ENCODE measurements at places on chromosomes 7 and 10.

DNA sequence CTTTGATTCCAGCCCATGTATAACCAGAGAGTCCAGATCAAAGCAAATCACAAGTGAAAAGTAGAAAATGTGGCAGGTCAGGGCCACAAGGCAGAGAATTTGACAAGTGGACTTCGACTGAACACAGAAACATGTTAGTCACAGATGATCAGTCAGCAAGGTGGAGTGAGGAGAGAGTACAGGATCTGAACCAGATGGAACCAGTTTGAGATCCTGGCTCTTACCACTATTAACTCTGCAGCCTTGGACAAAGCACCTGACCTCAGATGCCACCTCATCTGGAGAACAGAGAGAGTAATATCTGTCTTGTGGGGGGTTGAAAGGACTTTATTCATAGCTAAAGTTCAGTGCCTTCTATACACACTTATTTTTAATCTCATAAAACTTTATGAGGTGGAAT lies 4.4 kb downstream of the MRLN start:
- DNase-seq = no peak

DNA sequence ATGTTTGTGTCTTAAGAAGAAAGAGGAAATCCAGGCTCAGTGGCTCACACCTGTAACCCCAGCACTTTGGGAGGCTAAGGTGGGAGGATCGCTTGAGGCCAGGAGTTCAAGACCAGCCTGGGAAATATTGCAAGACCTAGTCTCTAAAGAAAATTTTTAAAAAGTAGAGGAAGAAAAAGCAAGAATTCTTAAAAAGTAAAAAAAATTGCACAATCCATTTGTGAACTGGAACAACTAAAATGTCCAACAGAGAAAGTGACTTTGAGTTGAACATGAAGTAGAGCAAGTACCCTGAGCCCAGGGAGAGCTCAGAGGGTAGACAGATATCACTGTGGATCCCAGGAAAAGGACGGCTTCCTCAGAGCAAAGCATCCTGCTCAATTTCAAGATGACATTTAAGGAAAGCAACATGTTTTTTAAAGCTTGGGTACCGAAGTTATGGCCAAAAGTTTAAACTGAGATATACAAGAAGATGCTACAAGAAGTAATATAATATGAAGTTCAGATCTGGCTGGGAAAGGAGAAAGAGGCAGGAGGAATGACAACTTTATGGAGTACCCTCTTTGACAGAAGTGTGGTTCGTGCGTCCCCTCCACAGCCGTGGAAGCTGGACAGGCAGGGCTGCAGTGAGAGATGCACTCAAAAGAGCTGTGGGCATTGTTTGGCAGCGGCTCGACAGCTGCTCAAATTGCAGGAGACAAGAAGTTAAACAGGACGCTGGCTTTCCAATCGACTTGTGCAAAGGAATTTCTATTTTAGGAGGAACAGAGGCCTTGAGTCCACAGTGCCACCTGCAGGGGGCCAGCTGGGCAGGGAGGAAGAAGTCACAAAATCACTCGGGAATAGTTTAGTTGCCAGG lies 201.3 kb downstream of the JCAD start:
- peak; percentile 7 for DNase-seq

DNA sequence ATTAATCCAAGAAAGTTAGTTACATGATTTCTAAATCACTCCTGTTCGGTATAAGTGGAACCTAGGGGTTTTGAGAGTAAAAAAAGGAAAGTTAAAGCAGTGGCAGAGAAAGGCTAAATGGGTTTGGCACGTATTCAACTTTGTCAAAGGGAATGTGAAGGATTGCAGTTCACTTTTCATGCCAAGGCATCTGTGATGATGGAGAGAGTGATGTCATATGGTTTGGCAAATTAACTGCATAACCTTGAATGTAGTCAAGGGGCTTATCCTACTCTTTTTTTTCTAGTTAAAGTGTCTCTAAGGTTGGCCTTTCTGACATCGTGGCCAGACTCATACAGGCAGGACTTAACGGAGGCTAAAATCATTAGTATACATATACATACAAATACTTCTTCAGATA lies 277.8 kb downstream of the EXOC4 start:
- no peak for DNase-seq

DNA sequence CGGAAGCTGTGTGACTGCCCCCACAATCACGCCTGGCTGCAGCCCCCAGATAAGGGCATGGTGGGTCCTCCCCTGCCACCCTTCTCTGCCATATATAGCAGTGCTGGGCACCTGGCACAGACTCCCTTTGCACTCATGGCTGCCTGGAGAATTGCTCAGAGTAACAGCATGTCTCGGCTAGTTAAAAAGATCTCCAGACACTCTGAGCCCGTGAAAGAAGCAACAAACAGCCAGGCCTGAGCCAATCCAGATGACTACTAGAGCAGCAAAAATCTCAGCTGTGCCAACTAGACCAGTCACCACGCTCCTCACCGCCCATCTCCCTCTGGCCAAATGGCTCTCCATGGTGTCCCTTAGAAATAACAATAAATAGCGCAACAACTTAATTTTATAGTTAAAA lies 71.3 kb downstream of the PARD3 start:
- DNase-seq = no peak

GRCh38 chr10:71975871-71976725 lies 11.9 kb downstream of the CHST3 start:
- peak; percentile 35 for DNase-seq
